ENCODE measurements at places on chromosomes 2 and 18. TPM values are rescaled to one million over a fixed set of nuclear protein-coding genes. Genes with fewer than 3 reads are reported as not detected.

SPATA3 gene
- total RNA-seq = not detected

GRCh38 chr2:141927536-141927935, 203.3 kb downstream of the LRP1B start:
- no peak for DNase-seq

- DNase-seq = no peak
Measured at GRCh38 chr2:182132605-182133004, 147.0 kb downstream of the PPP1R1C start.

DNA sequence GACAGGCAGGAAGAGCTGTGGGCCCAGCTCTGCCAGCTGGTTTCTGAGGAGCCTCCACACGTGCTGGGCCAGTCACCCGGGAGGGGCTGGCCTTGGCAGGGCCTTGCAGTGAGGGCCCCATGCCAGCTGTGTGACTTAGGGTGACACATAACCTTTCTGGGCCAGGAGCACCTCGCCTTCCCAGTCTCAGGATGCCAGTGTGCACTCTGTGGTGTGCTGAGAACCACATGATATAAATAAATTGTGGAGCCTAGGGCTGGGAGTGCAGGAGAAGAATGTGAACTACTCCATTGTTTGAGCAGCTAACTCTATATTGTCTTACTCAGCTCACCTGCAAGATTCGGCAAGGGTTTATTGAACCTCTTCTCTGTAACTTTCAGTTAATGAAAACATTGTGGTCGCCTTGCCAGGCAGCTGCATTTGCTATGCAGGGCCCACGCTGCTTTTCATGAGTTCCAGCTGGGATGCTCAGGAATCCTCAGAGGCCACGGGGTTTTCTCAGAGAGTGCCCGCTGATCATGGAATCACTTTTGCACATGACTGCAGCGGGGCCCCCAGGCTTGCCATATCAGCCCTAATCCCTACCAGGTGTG, 222.3 kb downstream of the SH3RF3 start:
- no peak for DNase-seq

DNA sequence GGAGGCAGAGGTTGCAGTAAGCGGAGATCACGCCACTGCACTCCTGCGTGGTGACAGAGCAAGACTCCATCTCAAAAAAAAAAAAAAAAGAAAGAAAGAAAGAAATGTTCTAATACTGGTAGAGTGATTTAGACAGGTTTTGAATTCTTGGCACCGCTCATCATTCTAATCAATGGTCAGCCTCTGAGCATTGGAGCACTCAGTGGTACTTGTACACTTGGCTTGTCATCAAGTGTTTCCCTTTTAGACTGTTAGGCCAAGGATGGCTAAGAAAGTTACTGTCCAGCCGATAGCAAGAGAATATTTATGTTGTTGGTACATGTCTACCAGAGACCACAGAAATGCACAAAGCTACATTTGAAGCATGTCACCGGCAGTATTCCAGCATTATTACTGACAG, 444.1 kb upstream of the RAB12 start:
- no peak for DNase-seq

- DNase-seq = no peak
Measured at GRCh38 chr2:61436092-61436491, 34.8 kb downstream of the USP34 start.

COL5A2 gene
- total RNA-seq = 36.1 TPM

DNA sequence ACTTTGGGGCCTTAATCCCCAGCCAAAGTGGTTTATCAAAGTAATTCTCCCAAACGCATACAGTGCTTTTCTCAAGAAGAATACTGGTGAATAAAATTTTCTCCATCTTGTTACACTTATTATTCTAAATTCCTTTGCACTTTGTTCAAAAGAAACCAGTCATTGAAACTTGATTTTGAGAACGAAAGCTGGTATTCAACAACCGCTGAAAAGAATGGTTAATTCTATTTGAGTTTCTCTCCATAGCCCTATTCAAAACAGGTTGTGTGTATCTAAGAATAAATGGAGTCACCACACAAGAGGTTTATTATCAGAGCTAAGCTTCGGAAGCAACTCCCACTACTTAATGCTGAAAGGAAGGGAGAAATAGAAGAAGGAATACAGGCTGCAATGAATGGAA, 117.7 kb downstream of the C1D start:
- DNase-seq = no peak

Data from uterus (tissue), 4 donors.